Urothelium cell line (cell line): ENCODE measurements at places on chromosomes 13 and 19.
A peak's percentile ranks its signal among the peaks of the same experiment; 100 is the strongest.

DNA sequence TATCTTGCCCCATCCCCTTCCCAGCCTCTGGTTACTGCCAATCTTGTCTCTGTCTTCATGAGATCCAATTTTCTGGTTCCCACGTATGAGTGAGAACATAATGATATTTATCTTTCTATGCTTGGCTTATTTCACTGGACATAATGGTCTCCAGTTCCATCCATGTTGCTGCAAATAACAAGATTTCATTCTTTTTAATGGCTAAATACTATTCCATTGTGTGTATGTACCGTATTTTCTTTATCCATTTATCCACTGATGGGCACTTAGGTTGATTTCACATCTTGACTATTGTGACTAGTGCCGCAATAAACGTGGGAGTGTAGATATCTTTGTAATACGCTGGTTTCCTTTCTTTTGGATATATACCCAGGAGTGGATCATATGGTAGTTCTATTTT is 43.0 kb downstream of the CHST8 start:
- DNase-seq = no peak

DNA sequence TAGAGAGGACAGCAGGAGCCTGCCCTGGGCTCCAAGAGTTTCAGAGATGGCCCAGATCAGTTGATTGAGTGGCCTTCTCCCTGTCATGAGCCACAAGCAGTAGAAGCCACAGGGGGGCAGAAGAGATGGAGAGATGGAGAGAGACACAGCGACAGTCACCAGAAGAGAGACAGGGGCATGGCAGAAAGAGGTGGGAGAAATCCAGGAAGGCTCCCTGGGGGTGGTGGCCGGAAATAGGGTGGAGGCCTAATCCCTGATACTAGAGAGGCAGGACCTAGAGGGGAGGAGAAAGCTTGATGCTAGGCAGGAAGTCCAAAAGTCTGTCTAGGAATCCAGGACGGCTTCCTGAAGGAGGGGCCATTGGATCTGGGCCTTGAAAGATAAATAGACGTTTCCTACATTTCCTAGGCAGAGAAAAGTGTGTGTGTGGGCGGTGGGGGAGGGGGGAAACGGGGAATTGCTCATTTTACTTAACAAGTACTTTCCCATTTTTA is 9.6 kb upstream of the TPM4 start:
- DNase-seq = no peak

DNA sequence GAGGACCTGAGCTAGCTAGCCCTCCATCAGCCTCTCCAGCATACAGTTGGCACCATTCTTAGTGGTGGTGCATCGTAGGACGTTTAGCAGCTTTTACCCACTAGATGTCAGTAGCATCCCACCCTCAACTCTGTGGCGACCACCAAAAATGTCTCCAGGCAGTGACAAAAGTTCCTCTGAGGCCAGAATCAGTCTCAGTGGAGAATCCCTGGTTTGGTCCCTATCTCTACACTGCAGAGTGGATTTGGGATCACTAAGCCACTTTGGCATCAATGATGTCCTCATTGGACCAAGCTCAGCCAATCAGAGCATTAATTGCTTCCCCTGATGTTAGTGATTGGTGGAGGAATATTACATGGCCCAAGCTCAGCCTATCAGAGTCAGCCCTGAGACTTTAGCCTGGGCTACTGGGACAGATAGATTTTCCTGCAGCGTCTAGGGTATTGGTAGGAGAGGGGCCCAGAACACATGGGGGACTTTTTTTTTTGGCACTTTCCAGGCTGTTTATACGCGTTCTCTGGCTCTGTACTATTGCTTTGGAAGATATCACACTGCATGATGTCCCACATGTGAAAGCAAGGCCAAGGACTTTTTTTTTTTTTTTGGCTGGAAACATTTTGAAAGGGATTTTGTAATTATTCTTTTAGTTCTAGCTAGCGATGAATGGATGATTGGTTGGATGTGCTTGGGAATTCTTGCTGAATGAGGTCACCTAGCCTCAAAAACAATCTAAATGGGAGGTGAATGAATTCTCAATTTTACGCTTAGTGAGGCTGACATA is 7.0 kb downstream of the TMEM221 start:
- DNase-seq = peak; percentile 27

- DNase-seq = no peak
Observed at GRCh38 chr19:8238251-8238650, 29.1 kb downstream of the CERS4 start.

DNA sequence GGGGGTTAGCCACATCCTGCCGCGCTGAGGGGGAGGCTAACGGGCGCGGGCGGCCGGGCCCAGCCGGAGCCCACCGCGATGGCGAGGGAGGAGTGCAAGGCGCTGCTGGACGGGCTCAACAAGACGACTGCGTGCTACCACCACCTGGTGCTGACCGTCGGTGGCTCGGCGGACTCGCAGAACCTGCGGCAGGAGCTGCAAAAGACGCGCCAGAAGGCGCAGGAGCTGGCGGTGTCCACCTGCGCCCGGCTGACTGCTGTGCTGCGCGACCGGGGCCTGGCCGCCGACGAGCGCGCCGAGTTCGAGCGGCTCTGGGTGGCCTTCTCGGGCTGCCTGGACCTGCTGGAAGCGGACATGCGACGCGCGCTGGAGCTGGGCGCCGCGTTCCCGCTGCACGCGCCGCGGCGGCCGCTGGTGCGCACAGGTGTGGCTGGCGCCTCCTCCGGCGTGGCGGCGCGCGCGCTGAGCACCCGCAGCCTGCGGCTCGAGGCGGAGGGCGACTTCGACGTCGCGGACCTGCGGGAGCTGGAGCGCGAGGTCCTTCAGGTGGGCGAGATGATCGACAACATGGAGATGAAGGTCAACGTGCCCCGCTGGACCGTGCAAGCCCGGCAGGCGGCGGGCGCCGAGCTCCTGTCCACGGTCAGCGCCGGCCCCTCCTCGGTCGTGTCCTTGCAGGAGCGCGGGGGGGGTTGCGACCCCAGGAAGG is 692 bp downstream of the RGS9BP start:
- DNase-seq = no peak

GRCh38 chr19:37988758-37989635 is 82.0 kb downstream of the SIPA1L3 start:
- DNase-seq = no peak

DNA sequence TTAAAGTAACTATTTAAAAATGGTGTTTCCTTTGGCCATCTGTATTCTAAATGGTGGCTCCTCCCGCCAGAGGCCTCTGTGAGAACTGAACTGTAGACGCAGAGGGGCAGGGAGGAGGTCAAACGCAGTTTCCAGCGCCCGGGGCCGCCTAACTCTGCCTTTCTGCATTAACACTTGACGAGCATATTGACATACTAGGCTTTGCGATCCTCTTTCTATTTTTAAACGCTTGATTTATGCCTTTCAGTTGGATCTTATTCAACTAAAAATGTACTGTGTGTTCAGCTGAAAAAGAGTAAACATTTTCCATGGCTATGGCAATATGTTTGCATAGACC is 74.7 kb downstream of the SPACA7 start:
- no peak for DNase-seq

DNA sequence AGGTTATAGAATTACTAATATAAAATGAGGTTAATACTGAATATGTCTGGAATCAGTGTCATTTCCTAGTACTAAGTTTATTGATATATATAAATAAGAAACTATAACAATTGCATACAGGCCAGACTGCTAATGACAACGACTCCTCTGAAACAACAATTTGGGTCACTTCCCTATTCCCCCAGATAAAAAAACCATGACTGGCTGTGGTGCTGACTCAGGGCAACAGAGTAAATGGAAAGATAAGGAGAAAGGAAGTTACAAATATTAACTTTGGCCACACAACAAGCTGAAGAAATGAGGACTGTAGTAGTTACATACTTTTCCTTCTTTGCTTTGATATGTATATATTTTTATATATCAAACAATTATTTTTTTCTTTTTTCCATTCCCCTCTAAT is 263.7 kb upstream of the PCDH9 start:
- DNase-seq = no peak

GRCh38 chr13:98466634-98467236 is 110.2 kb downstream of the STK24 start:
- peak; percentile 42 for DNase-seq

DNA sequence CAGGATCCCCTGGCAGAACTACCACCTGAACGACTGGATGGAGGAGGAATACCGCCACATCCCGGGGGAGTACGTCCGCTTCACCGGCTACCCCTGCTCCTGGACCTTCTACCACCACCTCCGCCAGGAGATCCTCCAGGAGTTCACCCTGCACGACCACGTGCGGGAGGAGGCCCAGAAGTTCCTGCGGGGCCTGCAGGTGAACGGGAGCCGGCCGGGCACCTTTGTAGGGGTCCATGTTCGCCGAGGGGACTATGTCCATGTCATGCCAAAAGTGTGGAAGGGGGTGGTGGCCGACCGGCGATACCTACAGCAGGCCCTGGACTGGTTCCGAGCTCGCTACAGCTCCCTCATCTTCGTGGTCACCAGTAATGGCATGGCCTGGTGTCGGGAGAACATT is 7.5 kb downstream of the FUT2 start:
- no peak for DNase-seq

GRCh38 chr13:23468811-23469210 is 35.3 kb upstream of the SACS start:
- no peak for DNase-seq

- DNase-seq = no peak
Observed at GRCh38 chr13:50585674-50586413, 257.6 kb downstream of the DLEU7 start.

DNA sequence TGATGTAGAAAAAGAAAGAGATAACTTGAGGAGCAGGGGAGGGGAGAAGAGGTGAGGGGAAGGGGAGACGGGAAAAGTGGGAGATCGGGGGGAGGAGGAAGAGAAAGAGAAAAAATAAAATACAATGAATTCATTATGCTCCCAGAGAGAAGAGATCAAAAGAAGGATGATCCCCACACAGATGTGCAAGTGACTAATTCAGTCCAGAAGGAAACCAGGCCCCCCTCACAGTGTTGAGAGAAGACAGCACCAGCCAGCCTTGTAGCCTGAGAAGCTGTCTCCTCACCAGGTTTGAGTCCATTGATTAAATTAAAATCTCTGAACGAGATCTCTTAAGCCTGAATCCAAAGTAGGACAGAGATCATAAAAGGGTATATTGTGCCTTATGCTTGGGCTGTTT is 333.7 kb upstream of the NBEA start:
- no peak for DNase-seq

DNA sequence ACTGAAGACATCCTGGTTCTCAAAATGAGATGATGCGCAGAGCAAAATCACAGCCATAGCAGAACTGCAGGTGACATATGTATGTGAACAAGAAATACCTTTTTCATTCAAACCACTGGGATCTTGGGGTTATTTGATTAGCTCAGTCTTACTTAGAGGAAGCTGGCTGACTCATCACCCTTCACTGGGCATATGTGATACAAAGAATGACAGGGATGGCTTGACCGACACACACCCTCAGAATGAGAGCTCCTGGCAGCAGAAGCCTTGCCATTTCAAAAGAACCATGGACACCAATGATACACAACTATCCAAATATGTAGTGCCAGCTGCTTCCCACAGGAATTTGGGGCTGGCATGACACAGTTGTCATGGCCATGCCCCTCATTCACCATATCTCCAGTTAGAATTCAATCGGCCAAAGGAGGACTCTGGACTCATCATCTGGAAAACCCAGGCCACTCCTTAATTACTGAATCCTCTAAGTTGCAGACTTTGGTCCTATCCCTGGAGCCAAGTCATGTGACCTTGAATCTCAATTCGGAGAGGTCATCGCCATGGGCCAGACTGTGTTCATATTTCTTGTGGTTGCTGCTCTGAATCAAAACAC is 115.8 kb downstream of the KATNAL1 start:
- DNase-seq = no peak
